ENCODE measurements at places on chromosomes 1 and 21. TPM values are rescaled to one million over a fixed set of nuclear protein-coding genes. Genes with fewer than 3 reads are reported as not detected.

DNA sequence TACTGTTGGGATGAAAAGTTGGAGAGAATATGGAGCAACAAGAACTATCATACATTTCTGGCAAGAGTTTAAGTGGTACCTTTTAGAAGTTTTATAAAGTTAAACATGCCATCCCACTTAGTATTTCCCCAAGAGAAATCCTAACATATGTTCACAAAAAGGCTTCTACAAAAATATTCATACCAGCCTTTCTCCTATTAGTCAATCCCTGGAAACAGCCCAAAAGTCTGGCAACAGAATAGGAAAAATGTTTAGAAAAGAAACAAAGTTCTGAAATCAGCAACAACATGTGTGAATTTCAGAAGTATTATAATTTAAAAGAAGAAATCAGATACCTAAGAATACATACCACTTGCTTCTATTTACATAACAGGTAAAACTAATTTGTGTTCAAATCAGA is 271.0 kb downstream of the DSCAM start:
- no peak for DNase-seq

DNA sequence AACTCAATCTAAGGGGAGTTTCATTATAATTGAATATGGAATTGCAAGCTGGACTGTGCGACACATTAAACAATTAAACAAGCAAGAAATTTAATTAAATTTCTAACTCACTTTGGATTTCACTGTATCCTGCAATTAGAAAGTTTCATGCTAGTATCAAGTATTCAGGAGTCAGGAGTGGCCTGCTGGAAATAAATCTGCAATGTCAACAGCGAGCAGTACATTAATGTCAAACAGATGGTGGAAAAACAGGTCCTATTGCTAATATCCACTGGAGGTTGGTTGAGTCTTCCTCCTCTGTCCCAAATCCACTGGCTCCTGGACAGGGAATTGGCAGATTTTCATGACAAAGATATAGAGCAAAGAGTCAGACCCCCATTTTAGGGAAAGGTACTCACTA is 237.1 kb downstream of the VAV3 start:
- no peak for DNase-seq

The TFF3 gene
- 9.9 TPM for polyA plus RNA-seq

The GOLT1A gene
- 9.1 TPM for polyA plus RNA-seq

DNA sequence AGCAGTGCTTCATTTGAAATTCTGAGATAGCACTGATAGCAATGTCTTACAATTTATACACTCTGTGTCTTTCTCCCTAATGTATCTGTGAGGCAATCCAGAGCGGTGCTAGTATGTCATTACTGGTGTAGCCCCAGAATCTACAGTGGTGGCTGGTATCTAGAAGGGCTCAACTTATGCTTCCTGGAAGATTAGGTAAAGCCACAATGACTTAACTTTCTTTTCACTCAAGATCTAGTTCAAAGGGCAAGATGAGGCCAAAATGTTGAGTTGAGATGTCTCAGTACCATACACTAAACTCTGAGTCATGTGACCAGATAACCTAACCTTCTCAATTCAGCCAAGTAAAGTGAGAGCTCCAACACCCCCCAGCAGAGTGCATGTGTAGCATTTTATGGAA is 77.5 kb downstream of the PAPPA2 start:
- DNase-seq = no peak

DNA sequence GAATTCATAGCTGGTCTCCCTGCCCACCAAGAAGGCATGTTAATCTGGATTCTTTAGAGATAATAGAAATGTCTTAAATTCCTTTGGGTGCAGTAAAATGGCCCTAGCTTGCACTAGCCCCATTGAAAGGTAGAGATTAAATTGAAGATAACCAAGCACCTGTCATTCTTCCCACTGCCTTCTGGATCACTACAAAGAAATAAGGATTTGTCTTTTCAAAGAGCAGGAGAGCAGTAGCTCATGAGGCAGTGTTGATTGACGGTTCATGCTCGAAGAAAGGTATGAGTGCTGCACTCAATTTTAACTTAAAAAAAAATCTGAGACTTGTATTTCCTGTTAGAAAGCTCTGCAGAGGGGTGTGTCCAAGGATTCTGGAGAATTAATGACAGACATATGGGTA is 74.9 kb upstream of the F3 start:
- no peak for DNase-seq

GRCh38 chr1:211808475-211808874 is 22.1 kb downstream of the LPGAT1 start:
- no peak for DNase-seq

GRCh38 chr1:110768605-110769004 is 93.9 kb upstream of the KCNA3 start:
- DNase-seq = no peak

DNA sequence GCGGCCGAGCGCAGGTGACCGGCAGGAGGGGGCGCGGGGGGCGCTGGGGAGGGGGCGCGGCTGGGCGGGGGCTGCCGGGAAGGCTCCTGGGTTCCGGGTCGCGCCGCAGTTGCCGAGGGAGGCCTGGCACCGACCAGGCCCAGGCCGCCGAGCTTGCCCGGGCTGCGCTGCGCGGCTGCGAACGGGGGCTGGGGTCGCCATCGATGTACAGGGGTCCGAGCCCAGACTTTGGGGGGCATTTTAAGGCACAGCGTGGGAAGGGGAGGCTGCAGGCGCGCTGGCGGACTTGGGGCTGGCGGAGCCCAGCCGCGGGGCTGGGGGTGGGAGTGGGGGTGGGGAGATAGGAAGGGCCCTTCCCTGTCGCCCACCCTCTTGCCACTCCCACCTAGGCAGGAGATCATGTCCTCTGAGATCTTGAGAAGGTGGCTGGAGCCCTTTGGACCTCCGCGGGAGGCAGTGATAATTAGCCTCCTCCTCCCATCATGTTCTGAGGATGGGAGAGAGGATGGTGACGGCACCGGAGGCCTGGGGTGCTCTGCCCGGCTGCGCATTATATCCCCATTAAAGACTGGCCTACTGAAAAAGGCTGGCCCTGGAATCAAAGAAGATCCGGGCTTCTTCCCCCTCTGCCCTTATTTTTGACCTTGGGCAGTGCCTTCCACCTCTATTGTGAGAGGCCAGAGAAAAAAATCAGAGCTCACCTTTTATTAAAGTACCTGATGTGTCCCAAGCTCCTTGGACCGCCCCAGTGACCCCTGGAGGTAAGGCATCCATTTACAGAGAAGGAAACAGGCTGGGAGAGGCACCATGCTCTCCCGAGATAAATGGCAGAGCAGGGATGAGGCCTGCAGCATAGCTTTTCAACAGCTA is 497 bp downstream of the FBXO44 start:
- DNase-seq = no peak

The AMY1C gene
- polyA plus RNA-seq = not detected

DNA sequence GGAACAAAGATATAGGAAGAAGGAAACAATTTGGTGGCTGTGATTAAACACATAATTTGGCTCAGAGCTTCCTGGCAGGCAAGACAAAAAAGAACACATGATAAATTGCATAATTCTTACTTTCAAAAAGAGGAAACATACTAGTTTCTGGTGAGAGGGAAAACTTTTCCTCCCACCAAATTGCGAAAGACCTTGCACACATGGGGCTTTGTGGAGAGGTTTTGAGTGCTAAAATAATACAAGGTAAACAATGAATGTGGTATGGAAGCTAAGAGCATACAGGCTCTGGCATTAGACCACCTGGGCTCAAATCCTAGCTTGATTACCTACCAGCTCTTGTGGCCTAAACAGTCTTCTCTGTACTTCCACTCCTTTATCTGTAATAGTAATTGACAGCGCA is 140.2 kb upstream of the HOOK1 start:
- no peak for DNase-seq

The FABP3 gene
- 12.6 TPM for polyA plus RNA-seq

- no peak for DNase-seq
These were observed 579 bp upstream of the ZNF684 start for GRCh38 chr1:40530735-40531380.

DNA sequence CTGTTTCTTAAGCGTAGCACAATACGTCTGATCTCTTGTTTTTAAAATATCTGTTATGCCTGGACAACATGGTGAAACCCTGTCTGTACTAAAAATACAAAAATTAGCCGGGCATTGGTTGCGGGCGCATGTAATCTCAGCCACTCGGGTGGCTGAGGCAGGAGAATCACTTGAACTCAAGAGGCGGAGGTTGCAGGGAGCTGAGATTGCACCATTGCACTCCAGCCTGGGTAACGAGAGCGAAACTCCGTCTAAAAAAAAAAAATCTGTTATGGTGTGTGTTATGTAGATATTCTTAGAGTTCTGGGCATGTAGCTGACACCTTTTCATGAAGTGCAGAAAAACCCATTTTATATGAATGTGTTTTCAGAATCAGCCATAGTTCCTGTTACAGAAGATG is 38.2 kb downstream of the RABGAP1L start:
- no peak for DNase-seq

DNA sequence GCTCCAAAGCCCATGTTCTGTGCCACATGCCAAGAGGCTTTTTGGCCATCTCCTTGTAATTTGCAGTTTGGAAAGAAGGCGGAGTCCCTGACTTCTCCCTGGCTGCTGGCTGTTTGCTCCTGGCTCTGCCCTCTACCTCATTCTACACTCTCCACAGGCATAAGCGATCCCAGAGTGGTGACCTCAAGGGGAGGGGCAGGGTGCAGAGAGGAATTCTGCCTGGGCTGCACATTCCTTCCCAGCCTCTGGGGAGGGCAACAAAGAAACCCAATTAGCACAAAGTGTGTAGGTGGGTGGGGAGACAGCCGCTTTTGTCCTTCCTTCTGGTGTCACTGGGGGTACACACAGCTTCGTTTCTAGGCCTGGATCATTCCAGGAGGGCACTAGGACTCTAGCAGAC is 95.3 kb downstream of the HIVEP3 start:
- DNase-seq = no peak

DNA sequence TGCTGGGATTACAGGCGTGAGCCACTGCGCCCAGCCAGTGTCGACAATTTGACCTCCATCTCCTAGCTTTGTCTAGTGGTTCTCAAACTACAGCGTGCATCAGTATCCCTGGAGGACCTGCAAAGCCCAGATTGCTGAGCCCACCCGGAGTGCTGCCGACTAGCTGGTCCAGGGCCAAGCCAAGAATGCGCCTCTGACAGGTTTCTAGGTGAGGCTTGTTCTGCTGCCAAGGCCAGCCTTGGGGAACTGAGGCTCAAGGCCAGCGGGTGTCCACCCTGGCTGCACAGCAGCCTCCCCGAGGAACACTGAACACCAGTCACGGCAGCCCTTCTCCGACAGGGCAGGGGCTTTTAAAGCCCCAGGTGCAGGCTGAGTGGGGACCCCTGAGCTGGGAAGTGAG is 9.8 kb upstream of the PTTG1IP start:
- DNase-seq = no peak

- DNase-seq = no peak
These were observed 7.4 kb downstream of the ETS2 start for GRCh38 chr21:38813143-38813542.

The KCNQ4 gene
- polyA plus RNA-seq = 13.1 TPM

GRCh38 chr1:34714386-34714785 is 40.5 kb upstream of the GJB5 start:
- no peak for DNase-seq

The CLEC20A gene
- polyA plus RNA-seq = 0.23 TPM

GRCh38 chr1:226002667-226003501 is 3.7 kb upstream of the SDE2 start:
- DNase-seq = no peak

The VSIG8 gene
- 0.05 TPM for polyA plus RNA-seq

The PALMD gene
- polyA plus RNA-seq = 19.0 TPM

- no peak for DNase-seq
These were observed 786 bp downstream of the RPL5 start for GRCh38 chr1:92832537-92833114.

- no peak for DNase-seq
These were observed 21.4 kb upstream of the FASLG start for GRCh38 chr1:172637522-172637921.

GRCh38 chr1:236495467-236496112 is 28.2 kb upstream of the LGALS8 start:
- DNase-seq = no peak

DNA sequence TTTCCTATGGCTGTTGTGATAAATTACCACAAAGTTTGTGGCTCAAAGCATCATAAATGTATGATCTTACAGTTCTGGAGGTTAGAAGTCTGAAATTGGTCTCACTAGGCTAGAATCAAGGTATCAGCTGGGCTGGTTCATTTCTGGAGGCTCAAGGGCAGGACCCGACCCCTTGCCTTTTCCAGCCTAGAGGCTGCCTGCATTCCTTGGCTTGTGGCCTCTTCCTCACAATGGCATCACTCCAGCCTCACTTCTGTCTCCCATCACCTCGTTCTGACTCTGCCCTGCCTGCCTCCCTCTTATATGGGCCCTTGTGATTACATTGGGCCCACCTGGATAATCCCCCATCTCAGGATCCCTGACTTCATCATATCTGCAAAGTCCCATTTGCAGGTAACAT is 8.0 kb downstream of the COQ8A start:
- no peak for DNase-seq

The ARV1 gene
- 24.8 TPM for polyA plus RNA-seq

DNA sequence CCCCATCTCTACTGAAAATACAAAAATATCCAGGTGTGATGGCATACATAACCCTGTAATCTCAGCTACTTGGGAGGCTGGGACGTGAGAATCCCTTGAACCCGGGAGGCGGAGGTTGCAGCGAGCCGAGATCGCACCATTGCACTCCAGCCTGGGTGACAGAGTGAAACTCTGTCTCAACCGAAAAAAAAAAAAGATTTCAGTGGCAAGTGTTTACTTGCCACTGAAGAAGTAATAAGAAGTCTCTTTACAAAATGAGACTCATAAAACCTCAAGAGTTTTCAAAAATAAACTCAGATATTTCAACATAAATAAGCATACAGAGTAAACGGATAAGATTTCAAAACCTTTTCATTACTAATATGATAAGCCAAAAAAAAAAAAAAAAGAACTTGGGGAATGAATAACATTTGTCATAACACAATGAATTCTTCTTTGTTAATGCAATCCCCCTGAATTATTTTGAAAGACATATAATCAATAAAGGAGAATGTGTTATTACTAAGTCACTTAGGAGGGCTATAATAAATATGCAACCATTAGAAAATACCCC is 34.2 kb upstream of the EXO1 start:
- DNase-seq = no peak

- DNase-seq = no peak
These were observed 4.3 kb downstream of the PIK3CD start for GRCh38 chr1:9655836-9656235.

The LIX1L gene
- 25.6 TPM for polyA plus RNA-seq

- no peak for DNase-seq
These were observed 318.4 kb upstream of the RGS18 start for GRCh38 chr1:191839891-191840290.

The GPR3 gene
- 1.8 TPM for polyA plus RNA-seq

- no peak for DNase-seq
These were observed 2.5 kb upstream of the PKNOX1 start for GRCh38 chr21:42971897-42972275.

GRCh38 chr1:110572751-110573150 is 33.4 kb downstream of the KCNA2 start:
- DNase-seq = no peak

- no peak for DNase-seq
These were observed 23.2 kb upstream of the SPATA6 start for GRCh38 chr1:48495166-48495565.

The C1orf167 gene
- polyA plus RNA-seq = 3.2 TPM

The SMCP gene
- not detected for polyA plus RNA-seq

The PRAMEF9 gene
- not detected for polyA plus RNA-seq
